ENCODE measurements at places on chromosomes 5 and 9.

DNA sequence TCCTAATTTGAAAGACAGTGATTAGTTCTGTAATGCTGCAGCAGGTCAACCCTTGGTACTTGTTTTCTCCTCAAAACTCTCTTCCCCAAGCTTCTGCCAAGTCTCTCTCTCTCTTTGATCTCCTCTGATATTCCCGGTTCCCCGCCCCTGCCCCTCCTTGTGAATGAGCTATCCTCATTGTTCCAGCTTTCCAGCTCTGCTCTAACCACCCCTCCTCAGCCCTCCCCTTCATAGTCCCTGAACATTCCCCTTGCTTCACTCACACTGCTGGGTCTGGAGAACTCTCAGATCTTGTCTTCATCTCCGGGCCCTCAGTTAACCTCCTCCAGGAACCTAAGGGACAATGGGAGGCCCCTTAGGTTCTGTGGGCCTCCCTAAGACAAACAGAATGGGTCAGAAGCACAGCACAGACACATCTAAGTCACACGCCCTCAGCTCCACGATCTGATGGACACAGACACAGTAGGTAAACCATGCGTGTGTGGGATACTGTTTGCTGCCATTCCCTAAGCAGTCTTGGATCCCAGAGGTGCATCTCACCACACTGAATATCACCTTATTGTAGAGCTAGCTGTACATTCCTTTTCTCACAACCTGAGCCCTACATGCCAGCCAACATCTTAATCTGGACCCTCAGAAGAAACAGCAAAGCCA lies 17.4 kb upstream of the LARP1 start:
- no peak for DNase-seq

- no peak for DNase-seq
Measured at GRCh38 chr5:139100825-139101224, 97.3 kb downstream of the SIL1 start.

- peak; percentile 39 for DNase-seq
Measured at GRCh38 chr5:53479590-53480415, 626 bp upstream of the FST start.

- no peak for DNase-seq
Measured at GRCh38 chr9:17795744-17796143, 216.9 kb downstream of the SH3GL2 start.

GRCh38 chr5:39209924-39210323 lies 9.4 kb downstream of the FYB1 start:
- no peak for DNase-seq

- DNase-seq = no peak
Measured at GRCh38 chr5:177610131-177610769, 10.3 kb downstream of the B4GALT7 start.

- no peak for DNase-seq
Measured at GRCh38 chr5:68709239-68709638, 384.6 kb upstream of the SLC30A5 start.

- DNase-seq = no peak
Measured at GRCh38 chr9:110040788-110041187, 167.2 kb downstream of the C9orf152 start.

GRCh38 chr9:125758986-125759763 lies 12.0 kb downstream of the PBX3 start:
- no peak for DNase-seq
